Bronchial epithelial cell (primary cell): ENCODE measurements at places on chromosomes 2 and 18. TPM values are rescaled to one million over a fixed set of nuclear protein-coding genes. Genes with fewer than 3 reads are reported as not detected.

Gene IL18R1
- total RNA-seq: 5.3 and 11.5 TPM in 2 replicates

Gene CROCC2
- total RNA-seq: 0.26 TPM in 1 of 2 replicates, not detected in the other

Gene SH3BP4
- total RNA-seq: 22.1 and 24.6 TPM in 2 replicates

Gene EGR4
- total RNA-seq: not detected in 2 replicates

Gene RAB6C
- total RNA-seq: under 0.01 TPM in 1 of 2 replicates, not detected in the other

Gene CCDC121
- 0.79 and 0.90 TPM in 2 replicates for total RNA-seq

Gene RAB6D
- total RNA-seq: not detected in 2 replicates

Gene ALPP
- total RNA-seq: not detected in 2 replicates

Gene APCDD1
- under 0.01 and 0.64 TPM in 2 replicates for total RNA-seq

- DNase-seq: no peak
Observed at GRCh38 chr2:181853696-181854095, 37.8 kb upstream of the ITPRID2 start.

GRCh38 chr2:28350196-28350595 lies 42.5 kb upstream of the FOSL2 start:
- DNase-seq: no peak

GRCh38 chr2:173658946-173659371 lies 304.3 kb downstream of the CDCA7 start:
- DNase-seq: no peak

DNA sequence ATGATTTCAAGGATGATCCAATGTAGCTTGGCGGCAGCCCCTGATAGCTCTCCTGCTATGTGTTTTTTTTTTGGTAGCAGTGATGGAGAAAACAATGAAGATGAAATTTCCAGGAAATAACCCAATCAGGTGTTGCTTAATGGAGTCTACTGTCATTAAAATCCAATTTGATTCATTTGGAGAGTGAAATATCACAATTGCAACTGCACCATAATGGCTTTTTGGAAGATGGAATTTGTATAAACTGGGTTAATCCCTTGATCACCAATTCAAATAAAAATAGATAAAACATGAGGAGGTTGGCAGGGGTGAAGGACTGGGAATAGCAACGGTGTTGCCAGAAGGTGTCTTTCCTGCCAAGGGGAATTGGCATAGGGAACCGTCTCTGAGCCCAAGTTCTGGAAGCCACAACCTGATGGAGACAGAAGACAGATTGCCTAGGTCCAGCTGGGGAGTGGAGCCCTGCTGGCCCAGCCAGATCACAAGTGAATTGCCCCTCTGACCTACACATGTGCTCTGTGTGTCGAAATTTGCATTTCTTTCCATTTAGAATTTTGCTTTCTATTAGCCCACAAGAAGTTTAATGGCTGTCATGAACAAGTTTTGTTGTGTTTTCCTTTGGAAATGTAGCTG lies 170.3 kb upstream of the SPRED2 start:
- no peak for DNase-seq

DNA sequence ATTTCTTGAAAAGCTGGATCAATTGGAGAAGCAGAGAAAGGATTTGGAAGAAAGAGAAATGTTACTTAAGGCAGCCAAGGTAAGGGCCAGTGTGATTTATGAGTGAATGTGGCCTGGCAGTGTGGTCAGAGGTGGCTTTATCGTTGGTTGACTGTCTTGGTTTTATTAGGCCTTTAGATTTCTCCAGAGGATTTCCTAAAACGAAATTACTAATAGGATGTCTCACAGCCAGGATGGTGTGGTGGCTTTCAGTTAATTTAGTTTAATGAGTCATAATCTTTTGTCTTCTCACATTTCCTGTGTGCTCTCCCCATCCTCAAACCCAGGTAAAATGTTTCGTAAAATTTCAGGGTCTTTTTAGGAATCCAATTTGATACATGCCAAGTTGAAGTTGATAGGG lies 100.8 kb downstream of the TAF4B start:
- DNase-seq: peak; percentile 40

GRCh38 chr2:41710944-41711343 lies 336.9 kb upstream of the PKDCC start:
- DNase-seq: peak; percentile 74

DNA sequence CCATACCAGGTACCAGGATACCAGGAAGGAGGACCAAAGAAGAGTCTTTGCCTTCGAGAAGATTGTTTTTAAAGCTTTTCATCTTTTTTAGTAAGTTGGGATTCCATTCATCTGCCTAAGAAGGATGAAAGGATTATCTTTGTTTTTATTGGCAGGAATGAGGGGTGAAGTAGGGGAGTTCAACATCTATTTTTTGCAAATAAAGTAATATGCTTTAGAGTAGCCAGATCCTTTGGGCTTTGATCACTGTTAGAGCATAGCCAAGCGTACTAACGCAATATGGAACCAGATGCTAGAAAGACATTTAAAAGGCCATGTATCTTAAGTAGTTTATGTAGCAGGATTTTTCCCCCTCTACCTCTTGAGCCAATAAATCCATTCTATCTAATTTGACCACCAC lies 133.0 kb downstream of the PRPF40A start:
- no peak for DNase-seq

GRCh38 chr2:217163987-217164386 lies 304.1 kb upstream of the TNP1 start:
- no peak for DNase-seq

DNA sequence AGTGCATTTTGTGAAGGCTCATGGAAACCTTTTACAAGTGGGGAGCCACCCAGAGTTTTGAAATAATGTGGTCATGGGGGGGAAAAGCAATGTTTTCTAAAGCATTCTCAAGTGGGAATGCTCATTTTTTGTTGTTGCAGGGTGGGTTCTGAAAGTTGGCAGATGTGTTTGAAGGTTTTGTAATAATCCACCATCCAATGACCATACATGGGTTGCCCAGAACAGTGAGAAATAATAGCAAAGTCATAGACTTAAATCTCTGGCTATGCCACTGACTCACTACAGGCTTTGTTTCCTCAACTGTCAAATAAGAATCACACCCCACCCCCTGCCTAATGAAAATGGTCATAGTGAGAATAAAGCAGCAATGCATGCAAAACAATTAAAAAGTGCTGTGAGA lies 2.9 kb downstream of the DSG3 start:
- peak; percentile 89 for DNase-seq

DNA sequence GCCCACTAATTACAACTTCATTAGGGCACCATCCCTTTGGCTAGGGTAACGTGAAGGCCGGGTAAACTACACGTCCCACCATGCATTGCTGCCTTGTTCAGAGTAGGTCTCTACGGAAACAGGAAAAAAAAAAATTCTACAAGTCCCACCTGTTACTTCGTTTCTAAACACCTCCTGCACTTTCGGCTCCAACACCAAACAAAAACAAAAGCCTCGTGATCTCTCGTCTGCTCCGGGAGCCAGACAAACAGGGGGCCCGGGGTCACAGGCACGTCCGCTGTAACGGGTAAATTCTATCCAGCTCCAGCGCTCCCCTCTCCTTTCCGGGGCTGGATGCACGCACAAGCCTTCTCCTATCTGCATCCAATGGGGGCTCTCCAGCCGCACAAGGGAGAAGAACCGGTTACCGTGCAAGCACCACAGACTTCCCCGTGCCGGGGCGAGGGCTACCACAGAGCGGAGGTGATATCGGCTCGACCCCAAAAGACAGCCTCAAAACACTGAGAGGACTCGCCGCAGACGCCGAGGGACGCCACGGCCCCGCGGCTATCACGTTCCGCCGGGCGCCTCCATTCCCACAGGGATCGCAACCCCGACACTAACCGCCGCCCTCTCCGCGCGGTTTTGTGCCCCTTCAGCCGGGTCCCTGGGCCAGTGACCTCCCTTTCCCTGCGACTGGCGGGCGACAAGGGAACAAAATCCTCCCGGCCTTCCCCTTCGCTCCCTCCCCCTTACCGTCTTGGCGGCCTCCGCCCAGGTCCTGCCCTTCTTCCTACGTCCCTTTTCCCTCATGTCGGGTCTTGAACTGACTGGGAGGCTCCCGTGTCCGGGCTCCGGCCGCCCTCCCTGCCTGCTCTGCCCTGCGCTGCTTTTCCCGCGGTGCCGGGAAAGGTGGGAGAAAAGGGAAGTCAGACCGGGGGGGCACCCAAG lies 591 bp downstream of the ASXL2 start:
- DNase-seq: peak; percentile 68

DNA sequence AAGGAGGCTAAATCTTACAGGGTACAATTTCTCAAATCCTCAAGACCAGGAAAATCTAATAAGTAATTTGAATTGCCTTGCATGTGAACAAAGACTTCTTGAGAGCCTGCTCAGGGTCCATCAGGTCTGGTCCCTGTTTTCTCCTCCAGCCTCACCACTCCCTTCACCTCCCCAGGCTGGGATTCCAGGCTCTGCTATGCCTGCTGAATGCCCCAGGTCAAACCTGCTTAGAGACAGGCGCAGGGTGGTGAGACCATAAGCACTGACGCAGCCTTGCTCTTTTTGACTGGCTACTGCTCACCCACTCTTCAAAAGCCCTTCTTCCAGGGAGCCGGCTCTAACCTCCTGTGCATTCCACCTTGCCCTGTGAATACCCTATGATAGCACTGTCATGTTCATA lies 356.4 kb upstream of the ACVR2A start:
- no peak for DNase-seq

DNA sequence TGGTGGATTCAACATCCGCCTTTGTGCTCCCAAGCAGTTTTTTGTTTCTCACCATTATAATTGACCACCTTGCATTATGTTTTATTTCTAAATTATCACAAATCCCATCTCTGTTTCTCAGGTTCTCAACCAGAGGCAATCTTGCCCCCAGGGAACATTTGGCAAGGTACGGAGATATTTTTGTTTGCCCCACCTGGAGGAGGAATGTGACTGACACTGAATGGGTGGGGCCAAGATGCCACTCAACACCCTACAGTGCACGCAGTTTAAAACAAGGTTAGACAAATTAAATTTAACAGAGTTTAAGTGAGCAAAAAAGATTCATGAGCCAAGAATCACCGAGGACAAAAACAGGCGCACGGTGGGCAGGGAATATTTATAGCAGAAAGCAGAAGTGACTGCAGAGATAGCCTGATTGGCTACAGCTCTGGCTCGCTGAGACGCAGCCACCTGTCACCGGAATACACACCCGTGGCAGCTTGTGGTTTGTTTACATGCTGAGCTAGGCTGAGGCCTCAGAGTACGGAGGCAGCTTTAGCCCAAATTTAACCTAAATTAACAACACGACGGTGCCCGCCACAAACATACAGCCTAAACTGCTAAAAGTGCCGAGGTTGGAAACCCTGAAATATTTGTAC lies 150.0 kb upstream of the ALKAL2 start:
- DNase-seq: no peak

- no peak for DNase-seq
Observed at GRCh38 chr18:58580623-58581022, 48.3 kb downstream of the ALPK2 start.

GRCh38 chr2:31136732-31137131 lies 1.5 kb downstream of the GALNT14 start:
- no peak for DNase-seq

- DNase-seq: peak; percentile 56
Observed at GRCh38 chr2:237060534-237061312, 25.0 kb upstream of the COPS8 start.

GRCh38 chr2:125227843-125228392 lies 1202.8 kb downstream of the CNTNAP5 start:
- peak; percentile 11 for DNase-seq

GRCh38 chr2:215411941-215412743 lies 23.7 kb downstream of the FN1 start:
- DNase-seq: no peak

DNA sequence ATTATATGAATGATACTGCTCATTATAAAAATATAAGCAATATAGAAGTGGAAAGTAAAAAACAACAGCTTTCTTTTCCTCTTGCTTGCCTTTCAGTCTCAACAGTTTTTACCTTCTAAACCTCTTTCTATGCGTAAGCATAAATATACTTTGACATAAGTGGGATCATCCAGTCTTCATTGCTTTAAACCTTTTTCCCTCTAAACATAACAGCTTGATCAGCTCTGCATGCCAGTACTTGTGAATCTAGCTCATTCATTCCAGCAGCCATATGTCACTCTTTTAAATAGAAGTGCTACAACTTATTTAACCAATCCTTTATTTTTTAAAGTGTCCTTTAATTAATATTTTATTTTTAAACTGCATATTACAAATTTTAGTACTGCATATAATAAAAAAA lies 88.1 kb downstream of the TTC27 start:
- DNase-seq: peak; percentile 93

- no peak for DNase-seq
Observed at GRCh38 chr2:1777156-1777555, 32.8 kb upstream of the PXDN start.
